ENCODE measurements at places on chromosomes 4 and X.

DNA sequence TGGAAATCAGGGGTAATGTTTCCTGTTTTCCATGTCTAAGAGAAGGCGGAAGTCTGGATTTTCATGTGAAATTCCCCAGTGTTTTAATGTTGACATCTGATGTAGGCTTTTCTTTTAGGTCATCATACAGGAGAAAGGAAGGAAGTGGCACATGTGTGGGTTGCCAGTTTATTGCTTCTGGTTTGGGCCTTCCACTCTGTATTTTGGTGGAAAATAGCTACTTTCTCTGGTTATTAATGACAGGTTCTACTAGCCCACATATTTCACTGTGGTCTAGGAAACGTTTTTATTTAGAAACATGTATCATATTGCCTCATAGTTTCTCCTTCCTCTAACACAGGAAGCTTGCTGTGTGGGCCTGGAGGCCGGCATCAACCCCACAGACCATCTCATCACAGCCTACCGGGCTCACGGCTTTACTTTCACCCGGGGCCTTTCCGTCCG lies 7.2 kb downstream of the PDHA1 start:
- no peak for DNase-seq

DNA sequence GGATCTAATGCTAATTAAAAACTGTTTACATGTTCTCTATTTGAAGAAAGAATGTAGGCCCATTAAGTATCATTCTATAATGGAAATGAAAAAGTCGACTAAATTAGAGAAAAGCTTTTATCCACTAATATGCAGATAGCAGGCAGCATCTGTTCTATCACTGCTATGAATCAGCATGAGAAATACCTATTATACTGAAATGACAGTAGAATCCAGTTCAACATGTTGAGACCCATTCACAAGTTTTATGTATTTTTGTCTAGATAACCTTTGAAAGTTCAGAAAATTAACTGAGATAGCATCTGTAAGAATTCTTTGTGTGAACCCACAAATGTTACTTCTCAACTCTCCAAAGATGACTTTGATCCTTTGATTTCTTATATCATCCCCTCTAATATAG lies 1254.4 kb upstream of the ADGRL3 start:
- no peak for DNase-seq

- no peak for DNase-seq
Observed at GRCh38 chrX:2500091-2500802, 529 bp downstream of the DHRSX start.

- no peak for DNase-seq
Observed at GRCh38 chr4:8473920-8474590, 33.5 kb downstream of the TRMT44 start.

DNA sequence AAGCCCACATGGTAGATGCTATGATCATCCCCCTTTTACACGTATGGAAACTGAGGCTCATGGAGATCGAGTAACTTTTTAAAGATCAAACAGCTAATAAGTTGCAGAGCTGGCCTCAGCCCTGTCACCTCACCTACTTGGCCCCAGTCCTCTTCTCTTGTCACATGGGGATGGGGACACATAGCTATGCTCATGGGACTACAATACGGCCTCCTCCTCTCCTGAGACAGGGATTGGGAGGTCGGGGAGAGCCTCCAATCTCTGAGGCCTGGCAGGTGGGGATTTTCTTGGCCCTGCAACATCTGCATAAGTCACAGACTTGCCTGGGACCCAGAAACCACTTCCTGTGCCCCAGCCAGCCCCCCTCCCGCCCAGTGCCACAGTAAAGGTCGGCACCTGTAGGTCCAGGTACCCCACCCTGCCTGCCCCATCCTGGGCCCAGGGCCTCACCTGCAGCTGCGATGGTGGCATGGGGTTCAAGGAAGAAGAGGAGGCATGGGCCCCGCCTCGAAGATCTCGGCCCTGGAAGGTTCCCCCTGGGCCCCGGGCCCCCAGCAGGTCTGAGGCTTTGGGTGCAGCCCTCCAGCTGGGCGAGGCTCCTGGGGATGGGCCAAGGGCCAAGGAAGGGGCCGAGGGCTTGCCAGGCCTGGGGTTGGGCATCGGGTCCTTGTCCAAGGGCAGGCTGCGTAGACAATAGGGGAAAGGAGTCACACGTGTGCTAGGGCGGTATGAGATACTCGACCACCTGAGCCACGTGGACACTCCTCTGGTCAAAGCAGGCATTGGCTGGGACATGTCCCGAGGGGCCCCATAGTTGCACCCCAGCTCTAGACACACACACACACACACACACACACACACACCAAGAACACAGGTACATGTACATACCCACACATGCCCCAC lies 6.4 kb downstream of the FOXP3 start:
- DNase-seq = no peak

DNA sequence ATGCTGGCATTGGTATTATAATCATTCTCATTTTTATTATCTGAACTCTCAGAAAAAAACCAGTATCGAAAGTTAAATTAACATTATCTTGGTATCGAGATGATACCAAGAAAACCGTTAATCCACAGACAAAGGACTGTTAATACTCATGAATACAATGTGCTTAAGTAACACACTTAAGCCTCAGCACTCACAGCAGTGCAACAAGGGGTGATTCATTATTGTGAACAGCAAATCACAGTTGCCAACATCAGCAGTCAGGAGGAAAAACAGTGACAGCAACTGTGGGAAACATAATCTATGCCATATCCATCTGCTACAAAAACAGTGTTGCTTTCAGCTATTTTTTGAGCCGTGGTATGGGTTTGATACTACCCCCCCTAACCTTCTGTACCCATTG lies 210.9 kb upstream of the ATOH1 start:
- no peak for DNase-seq

GRCh38 chr4:35516102-35516501 lies 728.2 kb downstream of the ARAP2 start:
- DNase-seq = no peak

GRCh38 chr4:113645288-113645687 lies 116.2 kb downstream of the CAMK2D start:
- no peak for DNase-seq

- DNase-seq = no peak
Observed at GRCh38 chr4:7307394-7308099, 115.2 kb downstream of the SORCS2 start.

- no peak for DNase-seq
Observed at GRCh38 chr4:16764622-16765021, 133.8 kb downstream of the LDB2 start.

All from esophagus muscularis mucosa (tissue), 4 donors.